ENCODE measurements at places on chromosomes 4 and X.
A peak's percentile ranks its signal among the peaks of the same experiment; 100 is the strongest.

- no peak for DNase-seq
These were observed 141.1 kb downstream of the FBXW7 start for GRCh38 chr4:152394791-152395190.

DNA sequence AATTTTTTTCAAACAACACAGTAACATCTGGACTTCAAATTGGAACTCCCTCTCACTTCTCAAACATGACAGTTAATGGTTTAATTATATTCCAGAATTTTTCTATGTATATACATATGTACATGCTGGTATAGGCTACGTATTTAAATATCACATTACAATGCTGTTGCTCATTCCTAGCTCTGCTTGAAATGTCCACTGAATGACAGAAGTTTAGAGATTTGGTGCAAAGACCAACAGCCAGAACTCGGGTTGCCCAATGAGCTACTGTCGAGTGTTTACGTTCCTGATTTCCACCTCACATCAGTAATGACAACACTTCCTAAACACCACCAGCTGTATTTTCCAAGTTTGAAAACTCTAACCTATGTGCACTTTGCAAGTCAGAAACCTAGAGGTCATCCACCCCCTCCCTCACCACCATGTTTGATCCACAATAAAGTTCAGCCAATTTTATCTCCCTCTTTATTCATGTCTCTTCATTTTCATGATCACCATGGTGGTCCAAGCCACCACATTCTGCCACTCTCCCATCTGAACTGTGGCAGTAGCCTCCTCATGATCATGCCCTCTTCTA lies 49.3 kb upstream of the RPL34 start:
- no peak for DNase-seq

DNA sequence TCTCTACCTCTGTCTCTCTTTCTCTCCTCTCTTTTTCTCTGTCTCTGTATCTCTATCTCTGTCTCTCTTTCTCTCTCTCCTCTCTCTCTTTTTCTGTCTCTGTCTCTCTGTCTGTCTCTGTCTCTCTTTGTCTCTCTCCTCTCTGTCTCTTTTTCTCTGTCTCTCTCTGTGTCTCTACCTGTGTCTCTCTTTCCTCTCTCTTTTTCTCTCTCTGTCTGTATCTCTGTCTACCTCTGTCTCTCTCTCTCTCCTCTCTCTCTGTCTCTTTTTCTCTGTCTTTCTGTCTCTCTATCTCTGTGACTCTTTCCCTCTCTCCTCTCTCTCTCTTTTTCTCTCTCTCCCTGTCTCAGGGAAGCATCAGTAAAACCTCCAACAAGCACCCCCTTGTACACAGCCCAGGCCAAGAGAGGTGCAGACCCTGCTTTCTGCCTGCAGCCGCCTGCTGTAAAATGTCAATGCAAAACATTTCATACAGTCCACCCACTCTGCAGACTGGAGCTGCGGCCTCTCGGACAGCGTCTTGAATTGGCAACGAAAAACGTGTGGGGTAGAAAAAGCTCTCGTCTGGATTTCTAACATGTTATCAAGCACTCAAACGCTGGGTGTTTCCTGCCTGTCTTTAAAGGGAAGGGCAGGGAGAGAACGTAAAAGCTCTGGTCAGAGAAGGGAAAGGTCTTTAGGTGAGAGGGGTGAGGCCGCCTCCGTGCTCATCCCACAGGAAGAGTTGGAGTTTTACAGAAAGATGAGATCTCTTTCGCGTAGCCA lies 3.7 kb upstream of the SHOX start:
- no peak for DNase-seq

GRCh38 chr4:128461291-128462102 lies 173.9 kb upstream of the PGRMC2 start:
- peak; percentile 44 for DNase-seq

DNA sequence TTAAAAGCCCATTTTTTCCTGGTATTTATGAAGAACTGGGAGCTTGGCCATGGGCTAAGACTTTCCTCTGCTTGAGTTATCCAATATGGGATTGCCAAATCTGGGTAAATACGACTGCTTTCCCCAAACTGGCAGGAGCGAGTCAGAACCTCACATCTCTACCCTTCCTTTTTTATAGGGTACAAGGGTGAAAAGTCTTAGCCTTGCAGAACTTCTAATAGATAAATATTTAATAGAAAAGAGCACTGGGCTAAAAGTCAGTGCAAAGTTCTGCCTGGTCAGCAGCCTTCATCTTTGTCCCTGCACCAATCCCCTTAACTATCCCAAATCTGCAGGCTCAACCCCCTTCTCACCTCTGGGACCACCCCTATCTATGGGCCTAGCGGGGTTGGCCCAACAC lies 61.6 kb upstream of the ACSL1 start:
- DNase-seq, result no peak

DNA sequence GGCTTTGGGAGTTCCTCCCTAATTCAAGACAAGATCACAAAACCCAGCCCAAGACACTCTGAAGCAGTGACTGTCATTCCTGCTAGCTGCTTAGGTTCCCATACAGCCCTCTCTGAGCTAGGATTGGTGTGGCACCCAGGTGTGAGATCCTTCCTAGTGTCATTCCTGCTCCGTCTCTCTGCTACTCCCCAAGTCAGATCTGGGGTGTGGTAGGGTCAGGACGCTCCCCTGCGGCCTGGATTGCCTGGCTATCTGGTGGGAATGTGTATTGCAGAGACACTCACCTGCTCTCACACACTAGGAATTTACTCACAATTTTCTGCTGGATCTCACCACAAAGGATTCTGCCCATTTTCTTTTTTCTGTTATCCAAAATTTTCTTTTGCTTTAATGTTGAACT lies 560.8 kb upstream of the ATOH1 start:
- no peak for DNase-seq

DNA sequence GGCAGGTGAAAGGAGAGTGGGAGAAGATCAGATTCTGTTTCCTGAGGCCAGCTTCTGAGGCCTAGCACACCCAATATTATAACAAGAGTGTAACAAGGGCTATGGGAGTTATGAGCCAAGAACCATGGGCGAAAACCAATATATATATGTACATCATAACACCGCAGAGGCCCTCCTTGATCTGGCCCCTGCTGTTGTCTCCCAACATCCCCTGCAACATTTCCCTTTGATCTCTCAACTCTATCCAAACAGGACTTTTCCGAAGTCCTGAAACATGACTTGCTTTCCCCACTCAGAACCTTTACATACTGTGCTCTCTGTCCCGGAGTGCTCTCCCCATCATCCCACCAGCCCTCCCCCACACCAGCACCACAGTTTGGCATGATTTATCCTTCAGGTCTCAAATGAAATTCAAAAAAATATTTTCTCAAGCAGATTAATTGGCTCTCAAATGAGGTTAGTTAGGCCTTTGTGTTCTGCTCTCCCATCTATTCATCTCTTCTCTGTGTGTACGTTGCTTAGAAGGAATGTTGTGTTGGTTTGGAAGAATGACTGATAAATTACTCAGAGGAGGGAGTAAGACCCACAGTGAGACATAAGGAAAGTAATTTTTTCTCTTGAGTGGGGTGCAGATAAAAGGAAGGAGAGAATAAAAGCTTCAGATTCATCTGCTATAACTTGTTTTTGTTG lies 58.1 kb upstream of the SMIM10 start:
- DNase-seq, result no peak

- no peak for DNase-seq
These were observed 185.6 kb upstream of the GALNT7 start for GRCh38 chr4:172983014-172983413.

- DNase-seq, result no peak
These were observed 376.8 kb upstream of the ZFP42 start for GRCh38 chr4:187618701-187619281.

- DNase-seq, result no peak
These were observed 555 bp upstream of the PGM2 start for GRCh38 chr4:37825968-37826294.

DNA sequence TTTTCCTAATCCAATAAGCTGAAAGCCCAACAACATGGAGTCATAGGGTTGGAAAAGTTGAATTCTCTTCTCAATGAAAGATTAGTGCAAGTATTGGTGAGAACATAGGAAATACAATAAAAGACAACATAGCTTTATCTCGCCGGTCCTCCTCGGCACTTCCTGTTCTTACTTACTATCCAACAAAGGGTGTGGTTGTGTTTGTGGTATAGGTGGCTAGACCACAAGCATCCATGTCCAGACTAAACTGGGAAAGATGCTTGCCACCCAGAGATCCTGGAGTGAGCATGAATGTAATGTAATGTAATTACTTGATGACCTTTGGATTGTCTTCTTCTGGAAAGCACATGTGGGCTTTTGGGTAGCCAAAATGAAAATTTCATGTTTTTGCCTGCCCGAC lies 223.8 kb downstream of the CPE start:
- no peak for DNase-seq

DNA sequence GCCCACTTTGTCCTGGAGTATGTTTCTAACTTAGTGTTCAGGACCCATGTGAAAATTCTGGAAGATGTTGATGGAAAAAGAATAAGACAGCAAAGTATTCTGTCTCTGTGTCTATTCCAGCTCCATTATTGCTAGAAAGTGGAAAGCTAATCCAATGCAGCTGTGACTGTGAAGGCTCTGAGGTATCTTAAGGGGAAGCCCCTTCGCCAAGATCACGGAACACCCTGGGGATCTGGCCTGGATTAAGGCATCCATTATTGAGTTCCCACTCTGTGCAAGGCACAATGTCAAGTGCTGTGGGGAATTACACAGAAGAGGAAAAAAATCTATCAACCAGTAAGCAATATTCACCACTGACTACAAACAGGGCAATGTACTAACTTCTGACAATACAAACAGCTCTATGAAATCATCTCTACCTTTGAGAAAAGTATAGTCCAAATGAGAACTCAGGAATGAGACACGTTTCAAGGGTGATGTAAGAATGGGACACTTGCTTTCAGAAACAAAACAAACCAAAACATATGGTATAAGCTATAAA lies 222.1 kb downstream of the LDB2 start:
- DNase-seq, result no peak
